ENCODE measurements at places on chromosomes 7 and 10.

GRCh38 chr7:28296571-28297483 is 115.5 kb upstream of the CREB5 start:
- DNase-seq: no peak

- no peak for DNase-seq
These were observed 3.7 kb downstream of the ZNF680 start for GRCh38 chr7:64559206-64559605.

DNA sequence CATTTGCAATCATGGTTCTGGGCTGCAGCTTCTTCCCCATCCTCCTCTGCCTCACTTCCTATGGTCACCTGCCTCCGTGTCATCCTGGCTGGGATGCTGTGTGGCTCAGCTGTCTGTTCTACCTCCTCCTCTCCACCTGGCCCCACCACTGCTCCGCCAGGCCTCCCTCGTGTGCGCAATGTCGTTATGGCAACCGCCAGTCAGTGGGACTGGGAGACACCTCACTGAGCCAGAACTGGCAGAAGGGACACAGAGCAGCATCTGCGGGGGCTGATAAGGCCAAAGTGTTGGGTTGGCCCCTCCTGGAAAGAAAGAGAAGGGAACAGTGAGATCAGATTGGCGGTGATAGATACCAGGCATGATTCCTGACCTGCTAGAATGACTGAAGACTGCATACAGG is 527.5 kb downstream of the INHBA start:
- DNase-seq: no peak

DNA sequence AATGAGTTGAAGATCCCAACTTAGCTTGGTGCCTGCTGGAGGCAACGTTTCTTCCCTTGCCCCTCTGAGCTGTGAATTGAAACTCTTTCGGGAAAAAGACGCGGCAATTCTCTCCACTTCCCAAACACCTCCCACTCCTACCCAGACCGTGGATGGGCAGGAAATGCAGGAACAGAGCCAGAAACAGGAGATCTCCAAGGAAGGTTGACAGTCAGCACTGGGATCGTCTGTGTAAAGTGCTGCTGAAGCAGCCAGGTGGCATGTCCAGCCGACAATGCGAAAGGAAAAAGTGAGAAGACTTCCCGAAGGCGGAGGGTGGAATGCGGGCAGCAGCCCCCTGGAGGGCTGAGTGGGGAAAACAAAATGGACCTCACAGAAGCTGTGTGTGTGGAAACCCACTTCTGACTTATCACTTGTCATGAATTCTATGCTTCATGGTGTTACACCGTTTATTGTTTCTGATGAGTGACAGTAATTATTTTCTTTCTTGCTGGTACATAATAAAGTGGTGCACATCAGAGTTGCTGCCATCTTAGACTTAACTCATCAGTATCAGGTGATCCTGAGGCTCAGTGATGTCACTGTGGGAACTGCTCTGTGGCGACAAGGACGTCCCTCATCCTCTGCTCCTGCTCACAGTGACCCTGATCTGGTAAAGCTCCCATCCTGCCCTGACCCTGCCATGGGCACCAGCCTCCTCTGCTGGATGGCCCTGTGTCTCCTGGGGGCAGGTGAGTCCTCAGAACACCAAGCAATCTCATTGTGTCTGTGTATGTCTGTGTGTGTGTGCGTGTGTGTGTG is 220.5 kb upstream of the PRSS1 start:
- DNase-seq: no peak

DNA sequence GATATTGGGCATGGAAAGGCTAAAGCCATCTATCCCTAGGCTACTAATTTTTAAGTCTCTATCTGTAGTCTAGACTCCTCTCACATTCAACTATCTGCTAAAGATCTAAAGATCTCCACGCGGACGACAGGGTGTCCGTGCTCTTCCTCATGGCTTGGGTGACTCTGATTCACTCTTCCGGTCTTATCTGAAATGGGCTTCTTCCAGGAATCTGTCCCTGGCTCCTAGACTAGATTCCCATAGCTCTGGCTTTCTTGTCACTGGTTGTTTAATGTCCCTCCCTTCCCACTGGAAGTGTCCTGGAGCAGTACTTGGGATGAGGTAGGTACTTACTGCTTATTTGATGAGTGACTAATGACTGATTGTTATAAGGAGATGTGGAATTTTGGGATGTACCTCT is 62.0 kb upstream of the PODXL start:
- no peak for DNase-seq

GRCh38 chr10:4170633-4171314 is 385.8 kb upstream of the KLF6 start:
- no peak for DNase-seq

- DNase-seq: no peak
These were observed 82.1 kb downstream of the CAMK1D start for GRCh38 chr10:12431151-12432101.

DNA sequence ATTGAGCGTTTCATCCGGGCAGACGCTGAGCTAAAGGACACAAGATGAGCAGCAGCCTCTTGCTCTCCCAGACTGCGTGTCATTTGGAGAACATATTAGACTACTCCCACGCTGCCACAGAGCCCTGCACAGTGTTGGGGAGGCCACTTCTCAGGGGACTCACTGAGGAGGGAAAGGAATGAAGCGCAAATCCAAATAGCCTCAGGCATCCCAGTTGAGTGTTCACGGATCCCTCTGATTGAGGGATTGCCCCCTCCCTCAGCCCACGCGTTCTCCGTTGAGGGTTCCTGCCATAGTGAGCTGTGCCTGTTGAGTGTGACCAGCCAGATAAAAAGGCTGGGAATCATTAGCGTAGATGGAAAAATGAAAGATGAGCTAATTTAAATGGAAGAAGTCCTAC is 563.4 kb downstream of the ACTR3B start:
- DNase-seq: no peak

DNA sequence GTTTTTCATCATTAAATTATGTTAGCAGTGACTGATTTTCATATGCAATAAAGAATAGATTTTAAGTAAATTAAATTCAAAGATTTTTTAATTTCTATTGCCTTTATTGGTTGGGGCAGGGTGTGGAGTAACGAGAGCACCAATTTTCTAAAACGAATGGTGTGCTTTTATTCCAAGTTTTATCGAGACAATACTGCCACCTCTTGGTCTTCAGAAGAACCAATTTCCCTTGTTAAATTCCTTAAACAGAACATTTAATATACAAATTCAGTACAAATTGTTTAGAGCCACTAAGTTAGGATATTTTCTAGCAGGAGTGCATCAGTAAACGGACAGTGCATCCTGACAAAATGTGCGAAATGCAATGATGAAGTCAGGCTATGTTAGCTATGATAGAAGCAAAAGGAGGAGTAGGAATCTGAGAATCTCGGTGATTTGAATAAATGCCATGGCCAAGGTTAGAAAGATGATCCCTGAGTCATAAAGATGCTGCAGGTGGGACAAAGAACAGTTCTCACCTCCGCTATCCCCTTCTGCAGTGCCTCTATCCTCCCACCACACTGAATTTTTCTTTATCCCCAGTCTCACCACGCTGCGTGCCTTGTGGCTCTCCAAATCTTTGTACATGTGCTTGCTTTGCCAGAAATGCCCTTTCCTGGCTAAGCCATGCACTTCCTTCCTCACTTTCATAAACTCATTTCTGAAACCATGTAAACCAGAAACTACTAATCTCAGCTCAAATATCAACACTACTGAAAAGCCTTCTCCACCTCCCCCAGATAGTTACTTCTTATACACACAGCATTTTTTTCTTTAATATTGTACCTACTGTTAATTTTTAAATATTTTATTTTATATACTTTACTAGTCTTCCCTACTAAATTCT is 31.9 kb upstream of the AGBL3 start:
- peak; percentile 67 for DNase-seq

GRCh38 chr7:47438411-47439029 is 143.4 kb downstream of the TNS3 start:
- DNase-seq: no peak

DNA sequence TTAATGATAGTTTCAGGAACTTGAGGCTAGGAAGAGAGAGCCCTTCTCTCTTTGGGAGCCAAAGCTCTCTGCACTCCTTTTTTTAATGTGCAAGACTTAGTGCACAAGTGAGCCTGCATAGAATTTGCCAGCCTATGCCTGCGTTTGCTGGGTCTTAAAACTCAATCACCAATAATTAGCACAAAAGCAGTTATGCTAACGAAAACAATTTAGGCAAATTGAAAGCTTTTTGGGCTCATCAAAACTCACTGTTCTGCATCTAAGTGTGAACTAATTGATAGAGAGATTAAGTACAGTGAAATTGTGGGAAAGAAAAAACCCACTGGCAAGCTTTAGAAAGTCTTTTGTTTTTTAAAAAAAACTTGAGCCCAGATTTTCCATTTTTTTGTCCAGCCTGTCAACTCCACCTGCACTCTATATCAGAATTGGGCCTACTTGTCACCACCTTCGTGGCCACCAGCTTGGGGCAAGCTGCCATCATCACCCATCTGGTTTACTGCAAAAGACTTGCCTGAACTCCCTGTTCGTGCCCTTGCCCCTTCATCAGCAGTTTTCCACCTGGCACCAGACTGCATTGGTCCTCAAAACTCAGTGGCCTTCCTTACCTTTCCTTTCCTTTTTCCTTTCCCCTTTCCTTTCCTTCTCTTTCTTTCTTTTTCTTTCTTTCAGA is 37.8 kb downstream of the CRHR2 start:
- DNase-seq: no peak

GRCh38 chr10:790821-791551 is 101.5 kb upstream of the DIP2C start:
- no peak for DNase-seq

DNA sequence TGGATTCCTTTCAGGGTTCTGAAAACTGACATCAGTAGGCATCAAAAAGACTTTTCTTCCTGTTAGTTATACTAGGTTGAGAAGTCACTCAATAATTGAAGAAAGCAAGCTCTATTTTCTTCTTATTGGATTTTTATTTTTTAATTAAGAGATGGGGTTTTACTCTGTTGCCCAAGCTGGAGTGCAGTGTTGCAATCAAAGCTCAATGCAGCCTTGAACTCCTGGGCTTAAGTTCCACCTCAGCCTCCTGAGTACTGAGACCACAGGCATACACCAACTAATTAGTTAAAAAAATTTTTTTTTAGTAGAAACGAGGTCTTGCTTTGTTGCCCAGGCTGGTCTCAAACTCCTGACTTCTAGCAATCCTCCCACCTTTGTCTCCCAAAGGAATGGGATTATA is 28.0 kb downstream of the PIP4K2A start:
- DNase-seq: no peak

DNA sequence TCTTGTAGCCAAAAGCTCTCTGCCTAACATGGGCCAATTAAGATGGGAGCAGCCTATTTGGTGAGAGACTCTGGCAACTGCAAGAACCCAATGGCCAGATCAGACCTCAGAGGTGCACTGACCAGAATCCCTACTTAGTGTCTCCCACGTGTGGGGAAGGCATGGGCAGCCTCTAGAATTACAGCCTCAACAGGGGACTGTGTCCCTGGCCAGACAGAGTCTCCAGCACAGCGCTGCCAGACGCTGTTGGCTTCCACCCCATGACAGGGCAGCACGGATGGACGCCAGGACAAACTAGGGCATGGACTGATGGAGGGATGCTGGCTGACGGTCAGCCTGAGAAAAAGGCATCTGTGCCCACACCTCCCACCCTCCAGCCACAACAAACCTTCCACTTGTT is 729.3 kb upstream of the AUTS2 start:
- DNase-seq: no peak

GRCh38 chr10:43821103-43821502 is 172.4 kb upstream of the ZNF32 start:
- DNase-seq: no peak

- DNase-seq: no peak
These were observed 7.2 kb upstream of the AKR1B10 start for GRCh38 chr7:134520130-134520529.

DNA sequence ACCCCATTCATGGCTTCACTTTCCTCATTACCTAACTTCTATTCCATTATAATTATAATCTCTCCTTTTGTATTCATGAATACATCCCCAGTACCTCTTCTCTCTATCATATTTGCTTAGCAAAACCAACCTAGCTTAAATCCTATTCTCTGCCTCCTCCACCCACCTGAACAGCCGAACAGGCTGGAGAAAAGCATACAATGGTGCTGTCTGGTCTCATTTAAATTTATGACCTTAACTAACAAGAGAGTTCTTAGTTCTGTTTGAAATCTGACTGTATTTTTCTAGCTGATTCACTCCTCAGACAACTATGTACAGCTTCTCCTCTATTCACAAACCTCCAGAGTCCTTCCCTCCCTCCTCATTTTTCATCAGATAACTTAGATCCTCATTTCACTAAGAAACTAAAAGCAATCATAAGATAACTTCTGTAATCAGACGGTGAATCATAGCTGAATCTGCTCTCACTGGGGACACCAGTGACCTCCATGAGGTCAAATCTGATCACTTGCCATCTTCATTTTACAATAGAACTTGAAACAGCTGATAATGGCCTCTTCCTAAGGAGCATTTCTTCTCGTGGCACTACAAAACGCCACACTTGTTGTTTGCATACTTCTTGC is 233.9 kb upstream of the AOAH start:
- DNase-seq: peak; percentile 44

DNA sequence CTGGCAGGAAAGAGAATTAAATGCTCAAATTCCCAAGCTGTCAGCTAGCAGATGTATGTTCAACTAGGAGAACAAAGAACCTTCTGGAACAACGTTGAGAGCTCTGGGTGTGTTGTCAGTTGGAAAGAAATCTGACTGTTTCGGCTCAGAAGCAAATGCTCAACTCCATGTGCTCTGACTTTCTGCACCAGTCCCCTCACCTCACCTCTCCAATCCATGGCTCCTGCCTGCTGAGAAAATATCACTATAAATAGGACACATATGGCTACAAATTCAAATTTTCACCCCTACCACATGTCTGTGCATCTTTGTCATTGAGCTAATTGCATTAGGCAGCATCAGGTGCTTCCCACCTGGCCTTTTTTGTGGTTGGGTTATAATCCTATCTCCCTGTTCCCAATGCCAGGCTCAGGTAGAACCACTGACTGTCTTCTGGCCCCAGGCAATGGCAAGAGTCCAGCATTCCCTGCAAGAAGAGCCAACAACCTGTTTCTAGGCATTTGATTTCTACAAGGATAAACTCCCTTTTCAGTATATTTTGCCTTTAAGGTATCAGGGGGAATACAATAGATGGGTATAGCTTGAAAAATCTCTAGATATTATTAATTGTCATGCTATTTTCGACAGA is 142.6 kb upstream of the LSM8 start:
- peak; percentile 35 for DNase-seq

GRCh38 chr10:13865758-13866491 is 279.2 kb downstream of the PRPF18 start:
- no peak for DNase-seq

GRCh38 chr10:297567-297966 is 162.3 kb downstream of the ZMYND11 start:
- DNase-seq: no peak

- DNase-seq: no peak
These were observed 89.1 kb downstream of the STRA8 start for GRCh38 chr7:135322571-135323340.

- no peak for DNase-seq
These were observed 157.8 kb upstream of the FAM171A1 start for GRCh38 chr10:15528859-15529239.

DNA sequence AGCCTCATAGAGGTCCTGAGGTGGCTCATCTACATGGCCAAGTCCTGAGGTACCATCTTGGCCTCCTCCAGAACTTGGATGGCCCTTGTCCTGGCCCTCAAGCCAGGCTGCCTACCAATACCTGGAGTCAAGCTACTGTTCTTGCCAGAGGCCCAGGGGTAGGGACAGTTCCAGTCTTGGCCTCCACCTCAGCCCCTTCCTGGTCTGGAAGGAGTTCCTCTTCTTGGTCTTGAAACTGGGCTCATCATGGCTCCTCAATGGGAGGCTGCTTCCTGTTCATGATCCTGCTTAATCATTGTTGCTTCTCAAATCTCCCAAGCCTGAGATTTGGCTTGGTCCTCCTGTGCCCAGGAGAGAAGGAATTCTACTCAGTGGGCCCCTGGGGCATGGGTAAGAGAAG is 3.9 kb downstream of the HPS6 start:
- no peak for DNase-seq

GRCh38 chr10:79938728-79939406 is 10.0 kb downstream of the SFTPD start:
- no peak for DNase-seq
